GM12878 (cell line): ENCODE measurements at places on chromosomes 12 and 14.

DNA sequence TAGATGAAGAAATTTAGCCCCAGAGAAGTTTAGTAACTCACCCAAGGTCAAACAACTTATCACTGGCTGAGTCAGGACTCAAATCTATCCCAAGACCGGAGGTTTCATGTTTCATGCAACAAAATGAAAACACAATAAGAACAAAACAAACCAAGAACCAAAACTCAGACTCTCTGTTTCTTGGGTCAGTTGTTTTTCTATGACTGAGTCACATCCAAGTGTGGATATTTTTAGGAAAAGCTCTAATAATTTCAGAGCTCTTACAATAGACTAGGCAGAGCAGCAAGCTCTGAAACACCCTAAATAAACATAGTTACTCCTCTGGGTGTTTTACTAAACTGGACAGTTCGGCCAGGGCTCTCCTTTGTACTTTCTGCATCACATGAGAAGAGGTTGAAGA is 87.6 kb upstream of the PRB2 start:
- DNase-seq: no peak

GRCh38 chr12:124673801-124674617 is 106.6 kb upstream of the NCOR2 start:
- DNase-seq: no peak

GRCh38 chr14:99685596-99685995 is 1.5 kb downstream of the CYP46A1 start:
- no peak for DNase-seq

DNA sequence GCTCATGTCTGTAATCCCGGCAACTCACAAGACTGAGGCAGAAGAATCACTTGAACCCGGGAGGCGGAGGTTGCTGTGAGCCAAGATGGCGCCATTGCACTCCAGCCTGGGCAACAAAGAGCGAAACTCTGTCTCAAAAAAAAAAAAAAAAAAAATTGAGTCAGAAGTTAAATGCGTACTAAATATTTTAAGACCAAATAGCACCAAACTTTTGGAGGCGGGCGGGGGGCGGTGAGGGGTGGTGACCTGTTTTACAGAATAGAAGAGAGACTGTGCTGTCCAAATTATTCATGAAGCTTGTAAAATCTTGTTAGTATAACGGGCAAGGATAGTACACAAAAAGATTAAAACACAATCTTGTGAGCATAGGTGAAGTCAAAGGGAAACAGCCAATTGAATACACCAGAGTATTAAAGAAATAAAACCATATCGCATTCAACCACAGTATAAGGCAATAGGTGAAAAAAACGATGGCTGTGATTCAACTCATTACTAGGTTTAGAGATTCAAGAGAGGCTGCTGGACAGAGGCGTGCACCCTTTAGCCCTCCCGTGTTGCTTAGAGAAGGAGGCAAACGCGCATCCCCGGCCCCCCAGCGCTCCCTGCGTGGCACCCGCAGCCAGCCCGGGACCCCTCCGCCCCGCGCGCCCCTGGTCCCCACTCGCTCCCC is 571 bp downstream of the ZNF891 start:
- no peak for DNase-seq

DNA sequence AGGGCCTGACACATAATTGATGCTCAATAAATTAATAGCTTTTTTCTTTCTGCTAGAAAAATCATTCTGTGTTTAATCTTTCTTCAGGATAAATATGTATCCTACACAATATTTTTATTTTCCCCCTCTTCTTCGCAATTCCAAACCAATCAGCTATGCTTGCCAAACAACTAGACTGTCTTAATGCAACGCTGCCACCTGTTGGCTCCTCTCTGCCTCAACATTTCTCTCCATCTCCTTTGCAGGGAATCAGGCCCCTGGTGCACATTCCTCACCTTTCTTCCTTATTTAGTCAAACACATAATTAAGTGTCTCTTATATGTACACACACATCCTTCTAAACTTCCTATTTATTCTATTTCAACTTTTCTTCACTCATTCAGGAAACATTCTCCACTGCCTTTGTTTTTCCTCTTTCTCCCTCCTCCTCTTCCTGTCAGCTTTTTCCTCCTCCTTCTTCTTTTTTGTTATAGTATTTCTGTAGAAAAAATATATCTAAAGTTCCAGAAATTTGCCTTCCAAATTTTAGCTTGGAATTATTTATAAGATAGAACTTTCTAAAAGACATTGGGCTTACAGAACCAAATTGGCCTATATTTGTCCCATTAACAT is 406.0 kb downstream of the PRKD1 start:
- DNase-seq: no peak

DNA sequence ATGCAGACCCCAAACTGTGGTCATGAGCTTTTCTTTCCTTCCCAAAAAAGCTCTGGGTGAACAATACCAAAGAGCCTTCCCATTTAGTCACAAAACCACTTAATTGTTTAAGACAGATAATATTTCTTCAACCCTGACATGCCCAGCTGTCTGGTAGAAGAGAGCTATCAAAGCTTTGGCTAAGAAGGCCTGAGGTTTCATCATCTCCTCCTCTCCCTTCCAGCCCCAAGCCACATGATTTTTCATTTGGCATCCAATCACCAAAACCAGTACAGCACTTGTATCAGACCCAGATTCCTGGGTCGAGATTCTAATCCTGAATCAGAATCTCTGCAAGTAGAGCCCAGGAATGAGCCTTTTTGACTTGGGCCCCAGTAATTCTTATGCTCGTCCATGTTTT is 199.6 kb upstream of the TMEM260 start:
- DNase-seq: no peak

DNA sequence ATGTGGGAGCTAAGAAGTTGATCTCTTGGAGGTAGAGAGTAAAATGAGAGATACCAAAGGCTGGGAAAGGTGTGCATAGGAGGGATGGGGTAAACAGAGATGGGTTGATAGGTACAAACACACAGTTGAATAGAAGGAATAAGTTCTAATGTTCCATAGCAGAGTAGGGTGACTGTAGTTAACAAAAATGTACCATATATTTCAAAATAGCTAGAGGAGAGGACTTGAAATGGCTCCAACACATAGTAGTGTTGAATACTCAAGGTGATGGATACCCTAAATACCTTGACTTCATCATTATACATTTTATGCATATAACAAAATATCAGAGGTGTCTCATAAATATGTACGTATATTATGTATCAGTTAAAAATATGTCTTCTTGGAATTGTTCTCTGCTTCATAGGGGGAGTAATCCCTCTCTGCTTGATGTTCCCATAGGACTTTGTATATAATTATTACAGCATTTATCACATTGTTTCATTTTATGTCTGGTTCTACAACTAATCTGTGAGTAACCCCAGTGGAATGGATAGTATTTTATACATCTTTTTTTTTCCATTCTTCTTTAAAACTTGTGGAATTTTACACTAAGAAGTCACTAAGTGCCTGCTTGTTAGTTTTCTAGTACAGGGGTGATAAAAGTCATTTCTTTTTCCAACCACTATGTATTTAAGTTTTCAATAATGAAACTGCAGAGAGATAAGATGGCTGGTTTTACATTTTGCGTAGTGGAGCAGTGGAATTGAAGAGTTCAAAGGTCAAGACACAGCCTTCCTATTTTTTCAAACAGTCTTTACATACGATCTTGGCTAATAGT is 1940.0 kb upstream of the SEL1L start:
- no peak for DNase-seq

DNA sequence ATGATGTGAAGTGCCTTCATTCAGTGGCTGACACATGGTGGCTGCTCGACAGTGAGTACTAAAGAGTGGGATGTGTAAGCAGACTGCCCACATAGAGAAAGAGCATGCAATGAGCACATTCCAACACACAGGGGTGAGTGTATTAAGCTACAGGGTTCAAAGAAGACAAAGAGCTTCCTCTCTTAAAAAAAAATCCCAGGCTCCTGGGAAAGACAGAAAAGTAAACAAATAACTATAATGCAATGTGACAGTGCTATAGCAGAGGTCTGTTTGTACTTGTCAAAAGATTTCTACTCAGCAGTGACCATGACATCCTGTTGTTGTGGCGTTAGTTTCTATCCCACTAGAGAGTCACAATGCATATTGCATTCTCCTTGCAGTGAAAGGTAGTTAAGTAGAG is 12.4 kb upstream of the PCNX1 start:
- DNase-seq: no peak

DNA sequence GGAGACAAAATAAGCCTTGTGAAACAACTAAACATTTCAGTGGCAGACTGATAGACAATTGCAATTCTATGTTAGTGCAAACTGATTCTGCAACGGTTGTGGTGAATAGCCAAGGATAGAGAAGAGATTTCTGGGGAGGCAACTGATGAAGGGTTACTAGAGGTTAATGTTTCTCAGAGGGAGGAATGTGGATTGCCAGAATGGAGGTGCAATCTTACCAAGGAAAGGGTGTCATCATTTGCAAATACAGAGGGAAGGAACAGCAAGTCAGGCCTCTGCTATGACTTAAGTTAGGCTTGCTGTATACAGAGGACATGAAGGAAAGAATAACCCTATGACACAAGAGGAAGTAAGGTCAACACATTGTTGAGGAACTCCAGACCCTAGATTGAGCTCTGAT is 35.8 kb downstream of the CCDC175 start:
- no peak for DNase-seq

GRCh38 chr14:31241450-31242114 is 34.0 kb upstream of the HECTD1 start:
- no peak for DNase-seq

DNA sequence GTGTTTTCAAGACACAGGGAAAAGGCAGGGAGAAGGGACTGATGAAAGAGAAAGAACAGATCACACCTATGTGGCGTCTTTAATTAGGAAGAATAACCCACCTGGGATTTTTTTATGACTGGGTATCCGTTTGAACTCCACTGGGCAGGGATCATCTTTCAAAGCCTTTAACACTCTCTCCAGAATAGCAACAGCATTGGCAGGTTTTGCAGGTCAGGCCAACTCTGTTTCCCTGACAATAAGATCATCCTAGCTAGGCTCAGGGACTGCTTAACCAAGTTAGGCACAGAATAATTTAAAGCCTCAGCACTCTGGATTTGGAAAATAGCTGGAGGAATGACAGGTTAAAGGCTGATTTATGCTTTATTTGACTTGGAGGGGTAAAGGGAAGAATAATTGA is 117.6 kb downstream of the SUDS3 start:
- DNase-seq: no peak

DNA sequence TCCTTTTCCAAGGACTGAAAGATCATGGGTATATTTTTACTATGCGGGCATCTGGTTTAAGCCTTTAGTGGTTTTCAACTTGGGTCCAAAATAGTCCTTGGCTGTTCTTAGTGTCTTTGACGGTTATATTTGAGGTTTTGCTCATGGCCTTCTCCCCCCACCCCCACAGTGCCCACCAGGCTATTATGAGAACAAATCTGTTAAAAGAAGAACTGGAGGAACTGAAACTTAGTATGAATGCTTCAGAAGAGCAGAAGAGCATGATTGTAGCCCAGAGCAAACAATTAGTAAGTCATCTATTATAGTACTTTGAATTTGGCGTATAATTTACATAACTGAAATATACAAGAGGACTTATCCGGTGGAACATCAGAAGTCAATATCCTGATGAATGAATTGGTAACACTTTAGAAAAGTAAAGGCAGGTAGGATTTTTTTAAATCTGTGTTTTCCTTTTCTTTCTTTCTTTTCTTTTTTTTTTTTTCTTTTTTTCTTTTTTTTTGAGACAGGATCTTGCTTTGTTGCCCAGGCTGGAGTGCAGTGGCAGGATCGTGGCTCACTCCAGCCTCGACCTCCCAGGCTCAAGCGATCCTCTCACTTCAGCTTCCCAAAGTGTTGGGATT is 71.8 kb upstream of the BCAT1 start:
- peak; percentile 79 for DNase-seq

DNA sequence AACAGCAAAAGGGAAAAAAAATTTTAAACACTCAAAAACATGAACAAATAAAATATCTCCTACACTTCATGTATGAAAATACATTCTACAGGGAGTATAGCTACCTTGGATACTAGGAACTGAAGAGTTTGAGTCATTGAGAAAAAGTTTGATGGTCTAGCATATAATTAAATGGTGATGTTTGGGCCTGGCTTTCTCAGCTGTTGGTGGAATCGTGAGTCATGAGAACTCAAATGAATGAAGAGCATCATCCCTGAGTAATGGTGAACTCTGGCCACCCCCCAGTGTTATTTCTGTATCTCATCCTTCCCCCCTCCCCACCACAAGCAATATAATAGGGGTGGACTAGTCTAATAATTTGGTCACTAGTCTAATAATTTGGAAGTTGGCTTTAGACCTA is 6.7 kb upstream of the SLC6A15 start:
- DNase-seq: no peak

DNA sequence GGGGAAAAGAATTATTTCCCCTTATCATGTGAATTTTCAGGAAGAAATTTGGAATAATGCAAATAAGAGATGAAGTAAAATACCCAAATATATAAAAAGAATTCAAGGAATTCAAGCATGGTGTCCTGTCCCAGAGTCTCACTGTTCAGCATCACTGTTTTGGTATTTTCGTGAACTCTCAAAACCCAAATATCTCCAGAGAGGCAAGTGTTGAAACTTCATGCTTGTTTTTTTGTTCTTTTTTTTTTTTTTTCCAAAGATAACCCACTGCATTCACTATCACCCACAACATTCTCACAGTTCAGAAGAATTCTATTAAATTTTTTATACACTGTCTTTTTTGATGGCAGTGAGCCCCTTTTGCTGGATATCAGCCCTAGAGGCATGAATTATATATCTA is 354.9 kb downstream of the DIO2 start:
- DNase-seq: no peak
